ENCODE measurements at places on chromosomes 3 and 15.

DNA sequence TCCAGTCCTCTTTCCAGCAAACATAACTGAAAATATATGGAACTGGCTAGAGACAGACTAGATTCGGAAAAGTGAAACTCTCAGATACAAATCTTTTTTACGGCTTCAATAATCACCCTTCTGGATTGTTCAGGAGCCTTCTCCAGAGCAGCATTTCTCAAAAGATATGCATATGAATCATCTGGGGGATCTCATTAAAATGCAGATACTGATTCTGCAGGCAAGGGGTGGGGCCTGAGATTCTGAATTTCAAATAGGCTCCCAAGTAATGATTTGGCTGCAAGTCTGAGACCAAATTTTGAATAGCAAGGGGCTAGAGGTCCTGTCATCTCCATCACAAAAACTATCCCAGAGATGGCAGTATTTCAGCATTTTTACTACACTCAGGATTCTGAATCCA is 165.4 kb downstream of the CTNNB1 start:
- no peak for DNase-seq

- DNase-seq, result no peak
These were observed 122.4 kb downstream of the UBE2E2 start for GRCh38 chr3:23325466-23326065.

DNA sequence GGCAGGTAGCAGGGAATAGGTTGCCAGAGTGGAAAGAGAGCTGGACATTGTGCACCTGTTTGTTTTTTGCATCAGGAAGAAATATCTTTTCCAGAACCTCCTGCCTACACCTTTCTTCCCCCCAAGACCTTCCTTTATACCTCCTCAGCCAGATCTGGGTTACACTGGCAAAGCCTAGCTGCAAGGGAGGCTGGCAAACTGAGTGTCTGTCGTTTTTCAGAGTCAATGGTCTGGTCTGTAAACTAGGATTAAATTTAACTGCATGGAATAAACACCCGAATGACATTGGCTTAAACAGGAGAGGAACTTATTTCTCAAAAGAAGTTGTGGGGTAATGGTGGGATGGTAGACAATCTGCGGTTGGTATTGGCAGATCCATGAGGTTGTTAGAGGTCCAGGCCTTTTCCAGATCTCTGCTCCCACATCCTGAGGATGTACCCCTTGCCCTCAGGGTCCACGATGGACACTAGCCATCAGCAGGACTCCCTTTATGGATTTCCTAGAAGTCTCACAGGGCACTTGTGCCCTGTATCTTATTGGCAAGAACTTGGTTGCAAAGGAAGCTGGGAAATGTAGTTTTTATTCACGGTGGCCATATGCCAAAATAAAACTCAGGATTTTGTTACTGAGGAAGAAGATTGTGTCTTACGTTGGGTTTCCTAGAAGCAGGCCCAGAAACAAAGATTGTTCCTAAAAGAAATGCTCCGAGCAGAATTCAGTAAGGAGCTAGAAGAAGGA is 3.2 kb upstream of the RARRES1 start:
- DNase-seq, result no peak

DNA sequence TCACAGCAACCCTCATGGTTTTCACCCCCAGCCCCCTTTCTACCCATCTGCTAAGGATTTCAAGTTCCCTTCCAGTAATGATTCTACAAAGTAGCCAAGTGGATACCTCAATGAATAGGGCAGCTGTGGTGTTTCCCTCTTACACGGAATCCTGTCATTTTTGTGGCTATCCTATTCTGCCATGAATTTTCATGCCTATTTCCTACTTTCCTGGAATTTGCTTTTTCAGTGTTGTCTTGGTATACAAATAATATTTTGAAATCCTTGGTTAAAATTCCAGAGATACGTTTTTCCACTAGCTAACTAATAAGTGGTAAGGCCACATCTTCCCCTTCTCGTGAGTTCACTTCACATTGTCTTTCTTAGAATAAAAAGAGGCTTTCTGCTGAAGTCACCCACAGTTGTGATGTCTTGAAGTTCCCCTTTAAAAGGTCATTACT is 7.5 kb downstream of the ADPRH start:
- DNase-seq, result no peak

DNA sequence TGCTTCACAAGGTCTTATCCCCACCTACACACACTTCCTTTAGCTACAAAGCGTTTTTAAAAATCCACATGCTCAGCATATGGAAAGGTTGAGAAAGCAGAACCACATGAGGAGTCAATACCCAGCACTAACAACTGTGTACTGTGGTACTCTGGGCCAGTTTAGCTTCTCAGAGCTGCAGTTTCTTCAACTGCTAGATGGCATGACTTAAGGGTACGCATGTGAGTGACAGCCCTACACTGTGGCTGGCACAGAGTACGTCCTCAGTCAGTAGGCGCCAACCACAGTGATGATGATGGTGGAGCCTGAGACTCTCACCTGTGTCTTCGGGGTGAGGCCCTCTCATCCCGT is 17.4 kb downstream of the CCDC12 start:
- no peak for DNase-seq

- DNase-seq, result no peak
These were observed 134.8 kb downstream of the NSMCE3 start for GRCh38 chr15:29134641-29135308.

GRCh38 chr3:29324180-29324651 is 43.3 kb downstream of the RBMS3 start:
- peak; percentile 67 for DNase-seq

DNA sequence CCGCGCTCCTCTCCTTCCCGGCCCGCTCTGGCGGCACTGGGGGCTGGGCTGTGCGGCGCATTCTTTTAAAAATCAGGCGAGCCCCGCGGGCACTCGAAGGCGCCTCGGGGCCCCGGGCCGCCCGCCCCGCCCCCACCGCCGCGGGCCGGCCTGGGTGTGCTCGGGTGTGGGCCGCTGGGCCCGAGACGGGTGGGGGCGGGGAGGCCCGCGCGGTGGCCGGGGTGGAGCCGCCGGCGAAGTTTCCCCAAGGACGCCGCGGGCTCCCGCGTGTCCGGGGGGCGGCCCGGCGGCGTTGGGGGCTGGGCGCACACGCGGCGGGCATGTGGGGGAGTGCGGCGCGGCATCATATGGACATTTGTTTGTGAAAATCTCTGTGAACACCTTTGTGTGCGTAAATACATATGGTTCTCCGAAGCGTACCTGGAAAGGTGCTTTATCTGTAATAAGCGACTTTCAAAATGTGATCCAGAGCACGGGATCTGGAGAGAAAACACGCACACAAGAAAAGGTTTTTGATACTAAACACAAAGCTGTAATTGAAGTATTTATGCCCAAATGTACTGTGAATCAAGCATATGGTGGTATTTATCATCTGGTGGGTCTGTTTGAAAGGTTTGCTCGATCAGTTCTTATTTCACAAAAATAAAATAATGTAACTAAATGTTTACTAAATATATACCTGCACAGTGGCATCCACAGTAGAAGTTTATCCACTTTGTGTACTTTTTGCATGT is 612 bp upstream of the TBL1XR1 start:
- no peak for DNase-seq

DNA sequence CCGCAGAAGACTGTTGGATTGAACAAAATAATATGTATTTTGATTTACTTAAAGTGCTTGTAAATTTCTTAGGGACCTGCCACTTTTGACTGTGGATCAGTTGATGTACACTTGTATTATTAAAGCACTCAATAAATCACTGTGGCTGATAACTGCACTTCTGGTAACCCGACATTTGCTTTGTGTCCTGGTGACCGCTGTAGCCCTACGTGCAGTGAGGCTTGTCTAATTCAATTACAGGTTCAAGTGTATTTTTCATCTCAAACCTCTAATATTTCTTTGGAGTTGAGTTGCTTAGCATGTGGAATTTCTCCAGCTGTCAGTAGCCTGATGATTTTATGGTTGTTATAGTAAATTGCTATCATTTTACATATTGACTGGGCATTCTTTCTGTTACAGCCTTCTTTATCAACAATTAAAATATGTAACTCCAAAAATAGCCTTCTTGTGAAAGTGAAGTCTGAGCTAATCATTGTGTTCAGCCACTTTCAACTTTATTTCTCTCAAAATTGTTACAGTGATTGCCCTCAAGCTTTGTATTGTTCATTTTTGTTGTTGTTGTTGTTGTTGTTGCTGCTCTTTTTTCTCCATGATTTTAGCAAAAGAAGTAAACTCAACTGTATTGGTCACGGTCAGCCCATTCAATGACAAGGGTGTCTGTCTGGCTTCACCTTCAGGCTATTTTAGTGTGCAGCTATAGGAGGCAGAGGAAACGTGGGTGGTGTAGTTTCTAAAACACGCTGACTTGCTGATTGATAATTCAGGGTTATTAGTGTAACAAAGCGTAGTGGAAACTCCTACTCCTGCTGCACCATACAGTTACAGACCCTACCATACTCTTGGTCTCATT is 215.1 kb upstream of the UBE2E1 start:
- DNase-seq, result no peak

All from MG63 (cell line).